ENCODE measurements at places on chromosomes 7 and 10. TPM values are rescaled to one million over a fixed set of nuclear protein-coding genes. Genes with fewer than 3 reads are reported as not detected.

The UPK3BL1 gene
- total RNA-seq: 11.1 TPM

The CCDC172 gene
- not detected for total RNA-seq

The HECW1 gene
- total RNA-seq: not detected

The PTN gene
- 7.7 TPM for total RNA-seq

The BZW2 gene
- 128 TPM for total RNA-seq

The NYAP1 gene
- 0.83 TPM for total RNA-seq

The PIK3CG gene
- total RNA-seq: not detected

All from smooth muscle cell of the umbilical artery (primary cell).